SJCRH30 (cell line): ENCODE measurements at places on chromosomes 4 and X. TPM values are rescaled to one million over a fixed set of nuclear protein-coding genes. Genes with fewer than 3 reads are reported as not detected.

GYPA gene
- total RNA-seq, result 0.23 and 0.28 TPM in 2 replicates

- peak; percentile 14 for DNase-seq
Measured at GRCh38 chr4:120977435-120977997, 55.0 kb upstream of the PRDM5 start.

- peak; percentile 59 for DNase-seq
Measured at GRCh38 chr4:186724058-186724863, 605 bp upstream of the FAT1 start.

SLC10A3 gene
- 13.2 and 13.7 TPM in 2 replicates for total RNA-seq

GRCh38 chr4:48227662-48228061, 42.0 kb downstream of the TEC start:
- no peak for DNase-seq

SLC2A9 gene
- 0.08 TPM in 1 of 2 replicates, not detected in the other for total RNA-seq

GRCh38 chr4:169275180-169275579, 4.4 kb upstream of the SH3RF1 start:
- no peak for DNase-seq

DNA sequence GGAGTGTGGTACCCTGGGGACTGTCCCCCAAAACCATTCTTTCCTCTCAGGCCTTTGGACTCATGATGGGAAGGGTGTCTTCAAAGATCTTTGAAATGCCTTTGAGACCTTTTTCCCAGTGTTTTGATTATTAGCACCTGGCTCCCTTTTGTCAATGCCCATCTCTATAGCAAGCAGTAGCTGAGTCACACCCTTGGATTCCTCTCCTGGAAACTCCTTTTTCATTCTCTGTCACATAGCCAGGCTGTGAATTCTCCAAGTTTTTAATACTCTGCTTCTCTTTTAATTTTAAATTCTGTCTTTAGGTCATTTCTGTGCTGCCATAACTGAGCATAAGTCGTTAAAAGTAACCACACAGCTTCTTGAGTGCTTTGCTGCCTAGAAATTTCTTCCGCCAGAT, 29.7 kb downstream of the IL21 start:
- no peak for DNase-seq

- DNase-seq, result no peak
Measured at GRCh38 chrX:110103344-110103743, 100.4 kb downstream of the TMEM164 start.

DNA sequence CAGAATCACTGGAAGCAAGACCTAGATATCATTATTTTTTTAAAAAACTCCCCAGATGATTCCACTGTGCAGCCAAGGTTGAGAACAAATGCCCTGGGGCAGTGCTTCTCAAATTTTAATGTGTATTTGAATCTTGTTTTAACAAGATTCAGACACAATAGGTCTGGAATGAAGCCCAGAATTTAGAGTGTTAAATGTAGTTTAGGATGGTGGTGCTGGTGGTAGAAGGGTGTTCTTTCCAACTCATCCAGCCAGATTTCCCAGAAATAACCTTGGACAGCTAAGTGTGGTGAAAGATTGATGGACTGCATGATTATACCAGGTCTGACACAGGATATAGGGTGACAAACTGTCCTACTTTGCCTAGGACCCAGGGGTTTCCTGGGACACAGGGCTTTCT, 120.1 kb upstream of the MED14 start:
- DNase-seq, result no peak

- no peak for DNase-seq
Measured at GRCh38 chr4:47002580-47002979, 9.2 kb upstream of the GABRA4 start.

PLXNB3 gene
- 2.0 and 3.7 TPM in 2 replicates for total RNA-seq

GYPB gene
- not detected in 2 replicates for total RNA-seq

- no peak for DNase-seq
Measured at GRCh38 chrX:123087326-123087725, 96.8 kb upstream of the GRIA3 start.

GRCh38 chrX:56343664-56344063, 111.5 kb downstream of the KLF8 start:
- DNase-seq, result no peak

GRCh38 chr4:174538876-174539250, 16.6 kb upstream of the HPGD start:
- DNase-seq, result no peak

DNA sequence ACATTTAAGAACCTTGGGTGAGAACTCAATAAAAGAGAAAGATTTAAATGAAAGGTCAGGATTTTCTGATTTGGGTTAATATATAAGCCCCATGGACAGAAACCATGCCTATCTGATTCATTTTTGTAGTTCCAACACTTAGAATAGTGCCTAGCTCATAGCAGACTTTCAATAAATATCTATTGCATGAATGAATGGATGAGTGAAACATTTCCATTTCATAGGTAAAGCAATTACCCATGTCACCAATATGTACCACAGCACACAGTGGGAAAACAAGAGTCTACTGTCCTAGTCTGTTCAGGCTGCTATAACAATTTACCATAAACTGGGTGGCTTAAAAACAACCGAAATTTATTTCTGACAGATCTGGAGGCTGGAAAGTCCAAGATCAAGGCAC, 63.9 kb upstream of the PTPN13 start:
- DNase-seq, result no peak

DNA sequence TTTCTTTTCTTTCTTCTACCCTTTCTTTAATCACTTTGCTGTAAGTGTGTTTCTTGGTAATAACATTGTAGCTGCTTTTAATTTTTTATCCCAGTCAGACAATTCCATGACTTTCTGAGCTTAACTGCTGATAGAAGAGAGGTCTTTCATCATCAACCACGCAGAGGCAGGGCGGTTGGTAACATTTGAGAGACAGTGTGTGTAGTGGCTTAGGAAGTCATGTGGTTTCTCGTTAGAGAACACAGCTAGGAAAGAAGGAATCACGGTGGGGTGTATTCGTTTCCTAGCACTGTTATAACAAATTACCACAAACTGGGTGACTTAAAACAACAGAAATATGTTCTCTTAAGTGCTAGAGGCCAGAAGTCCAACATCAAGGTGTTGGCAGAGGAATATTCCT, 11.5 kb downstream of the PRPS2 start:
- DNase-seq, result no peak

ADH1A gene
- total RNA-seq, result not detected in 2 replicates

DNA sequence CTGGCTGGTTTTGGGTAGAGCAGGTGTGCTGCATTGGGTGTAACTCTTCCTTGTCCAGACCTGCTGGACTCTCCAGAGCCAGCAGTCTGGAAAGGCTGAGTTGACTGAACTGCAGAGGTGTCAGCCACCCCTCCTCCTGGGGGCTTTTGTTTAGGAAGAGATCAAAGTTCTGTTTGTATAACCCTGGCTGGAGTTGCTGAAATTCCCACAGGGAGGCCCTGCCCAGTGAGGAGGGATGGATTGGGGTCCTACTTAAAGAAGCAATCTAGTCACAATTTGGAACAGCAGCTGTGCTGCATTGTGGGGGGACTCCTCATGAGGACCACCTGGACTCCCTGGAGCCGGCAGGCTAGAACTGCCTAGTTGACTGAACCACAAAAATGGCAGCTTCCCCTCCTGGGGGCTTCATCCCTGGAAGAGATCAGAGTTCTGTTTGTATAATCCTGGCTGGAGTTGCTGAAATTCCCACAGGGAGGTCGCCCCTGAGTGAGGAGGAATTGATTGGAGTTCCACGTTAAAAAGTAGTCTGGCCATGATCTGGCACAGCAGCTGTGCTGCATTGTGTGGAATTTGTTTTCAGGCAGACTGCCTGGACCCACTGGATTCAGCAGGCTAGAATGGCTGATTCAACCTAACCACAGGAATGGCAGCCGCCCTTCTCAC, 264.9 kb upstream of the ZC4H2 start:
- peak; percentile 70 for DNase-seq

DNA sequence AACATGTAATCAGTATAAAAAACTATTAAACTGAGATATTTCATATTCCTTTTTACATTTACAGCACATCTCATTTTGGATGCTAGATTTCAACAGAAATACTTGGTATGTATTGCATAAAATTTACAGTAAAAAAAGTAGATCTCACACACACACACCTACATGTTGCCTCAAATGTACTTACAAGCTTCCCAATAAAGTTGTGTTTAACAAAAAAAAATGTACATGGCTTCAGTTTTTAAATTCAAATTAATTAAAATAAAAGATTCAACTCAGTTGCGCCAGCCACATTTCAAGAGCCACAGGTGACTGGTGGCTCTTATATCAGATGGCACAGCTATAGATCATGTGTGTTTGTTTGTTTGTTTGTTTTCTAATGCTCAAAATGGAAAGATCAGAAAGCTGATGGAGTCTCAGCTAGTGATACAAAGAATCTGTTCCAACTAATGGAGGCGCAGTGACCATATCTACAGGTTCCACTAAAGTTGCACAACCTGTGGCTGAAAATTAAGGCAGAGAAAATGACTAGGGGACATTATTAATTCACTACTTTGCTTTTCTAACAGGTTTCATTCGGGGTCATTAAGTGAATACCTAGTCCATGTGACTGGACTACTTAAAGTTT, 45.0 kb downstream of the RBM47 start:
- no peak for DNase-seq

CENPVL1 gene
- not detected in 2 replicates for total RNA-seq

YIPF6 gene
- 34.2 and 42.9 TPM in 2 replicates for total RNA-seq

DNA sequence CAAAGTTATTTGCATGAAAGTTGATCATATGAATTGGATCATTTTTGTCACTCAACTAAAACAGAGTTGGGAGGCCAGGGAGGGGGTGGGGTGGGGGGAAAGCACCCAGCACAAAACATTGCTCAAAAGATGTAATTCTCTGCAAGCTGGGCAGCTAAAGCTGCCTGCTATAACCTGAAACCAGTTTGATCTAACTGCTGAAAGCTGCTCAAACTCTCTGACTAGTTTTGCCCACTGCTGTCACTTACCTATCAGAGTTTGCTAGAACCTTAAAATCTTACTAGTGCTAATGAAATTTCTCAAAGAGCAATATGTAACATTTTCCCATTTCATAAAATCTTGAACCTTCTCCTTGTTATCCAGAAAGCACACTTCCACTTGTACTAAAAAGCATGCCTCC, 10.4 kb downstream of the CXCL8 start:
- DNase-seq, result no peak

ASB9 gene
- 8.2 and 9.4 TPM in 2 replicates for total RNA-seq
